ENCODE measurements at places on chromosomes 12 and 14. TPM values are rescaled to one million over a fixed set of nuclear protein-coding genes. Genes with fewer than 3 reads are reported as not detected.

The GLIPR1L2 gene
- total RNA-seq: 1.2 TPM

The PELI2 gene
- total RNA-seq: 15.0 TPM

The LHX5 gene
- not detected for total RNA-seq

The HCAR1 gene
- 0.21 TPM for total RNA-seq

The RFLNA gene
- total RNA-seq: 1.4 TPM

The GPR84 gene
- total RNA-seq: not detected

The C12orf57 gene
- total RNA-seq: 287 TPM

The SP1 gene
- 83.3 TPM for total RNA-seq

DNA sequence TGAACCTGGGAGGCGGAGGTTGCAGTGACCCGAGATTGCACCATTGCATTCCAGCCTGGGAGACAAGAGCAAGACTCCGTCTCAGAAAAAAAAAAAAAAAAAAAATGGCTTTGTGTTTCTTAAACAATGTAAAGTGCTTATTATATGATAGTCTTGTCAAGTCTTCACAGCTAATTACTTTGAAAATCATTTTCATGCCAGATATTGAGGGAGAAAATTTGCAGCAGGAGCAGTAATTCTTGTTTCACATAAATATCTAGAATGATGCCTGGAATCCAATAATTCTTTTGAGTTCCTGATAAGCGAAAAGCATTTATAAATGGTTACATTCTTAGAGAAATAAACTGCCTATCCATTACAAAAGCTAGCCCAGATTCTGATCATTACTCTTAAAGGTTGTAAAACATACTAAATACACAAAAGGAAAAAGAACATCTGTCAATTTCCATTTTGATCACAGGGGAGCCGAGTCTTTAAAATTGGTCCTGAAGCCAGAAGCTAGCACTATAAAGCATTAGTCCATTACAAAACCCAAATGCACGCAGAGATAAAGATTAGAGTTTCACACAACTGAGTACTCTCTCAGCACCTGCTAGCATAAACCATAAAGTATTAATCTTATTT, 50.3 kb downstream of the IFT81 start:
- peaks cover 14% of the 10 kb centered on the region for H3K36me3 ChIP-seq
- H3K27me3 ChIP-seq: no peaks in the 10 kb centered on the region
- no peak overlapping the region for H3K4me3 ChIP-seq
- H3K4me1 ChIP-seq: peaks cover 13% of the 10 kb centered on the region
- no peak overlapping the region for H3K27ac ChIP-seq

GRCh38 chr12:26128168-26128567, 3.3 kb upstream of the BHLHE41 start:
- DNase-seq: no peak
- no peaks in the 10 kb centered on the region for H3K36me3 ChIP-seq
- peaks cover 45% of the 10 kb centered on the region for H3K27me3 ChIP-seq

DNA sequence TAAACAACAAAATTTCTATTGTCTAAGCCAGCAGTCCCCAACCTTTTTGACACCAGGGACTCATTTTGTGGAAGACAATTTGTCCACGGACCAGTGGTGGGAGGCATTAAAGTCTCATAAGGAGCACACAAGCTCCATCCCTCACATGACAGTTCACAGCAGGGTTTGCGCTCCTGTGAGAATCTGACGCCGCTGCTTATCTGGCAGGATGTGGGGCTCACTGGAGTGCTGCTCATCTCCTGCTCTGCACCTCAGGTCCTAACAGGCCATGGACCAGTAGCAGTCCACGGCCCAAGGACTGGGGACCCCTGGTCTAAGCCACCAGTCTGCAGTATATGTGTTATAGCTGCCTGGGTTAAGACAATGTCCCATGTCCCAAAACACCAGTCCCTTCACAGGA, 27.2 kb downstream of the VCPKMT start:
- DNase-seq: peak; percentile 34
- no peaks in the 10 kb centered on the region for H3K27me3 ChIP-seq
- H3K36me3 ChIP-seq: no peaks in the 10 kb centered on the region

- peak overlapping the region; percentile 84 for H3K27ac ChIP-seq
- no peaks in the 10 kb centered on the region for H3K27me3 ChIP-seq
- peaks cover 28% of the 10 kb centered on the region for H3K36me3 ChIP-seq
- no peak for DNase-seq
- H3K4me1 ChIP-seq: peaks cover 52% of the 10 kb centered on the region
- no peak overlapping the region for H3K4me3 ChIP-seq
Measured at GRCh38 chr14:51666826-51667225, 15.1 kb downstream of the FRMD6 start.

DNA sequence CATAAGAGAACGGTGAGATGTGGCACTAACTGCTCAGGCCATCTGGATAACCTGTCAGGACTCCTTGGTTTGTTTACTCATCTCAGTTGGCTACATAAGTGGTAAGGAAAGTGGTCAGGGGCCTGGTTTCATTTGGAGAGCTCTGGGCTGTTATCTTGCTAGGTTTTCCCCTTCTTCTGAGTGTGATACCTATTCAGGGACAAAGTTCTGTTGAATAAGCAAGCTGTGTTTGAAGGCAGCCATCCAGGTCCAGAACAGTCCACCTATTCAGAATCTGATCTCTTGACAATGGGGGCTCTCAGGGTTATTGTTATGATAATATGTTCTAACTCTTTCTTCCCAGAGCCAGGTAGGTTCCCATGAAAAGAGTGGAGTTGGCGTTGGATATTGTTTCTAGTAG, 194.9 kb downstream of the PAH start:
- H3K4me1 ChIP-seq: peaks cover 8% of the 10 kb centered on the region
- no peak overlapping the region for H3K27ac ChIP-seq
- no peak overlapping the region for H3K4me3 ChIP-seq
- H3K36me3 ChIP-seq: no peaks in the 10 kb centered on the region

- H3K4me1 ChIP-seq: peaks cover 32% of the 10 kb centered on the region
- H3K27me3 ChIP-seq: no peaks in the 10 kb centered on the region
- H3K27ac ChIP-seq: peak overlapping the region; percentile 90
- H3K4me3 ChIP-seq: peak overlapping the region; percentile 95
- no peak for DNase-seq
- peaks cover 8% of the 10 kb centered on the region for H3K36me3 ChIP-seq
Measured at GRCh38 chr12:31958569-31959160, 550 bp upstream of the RESF1 start.

DNA sequence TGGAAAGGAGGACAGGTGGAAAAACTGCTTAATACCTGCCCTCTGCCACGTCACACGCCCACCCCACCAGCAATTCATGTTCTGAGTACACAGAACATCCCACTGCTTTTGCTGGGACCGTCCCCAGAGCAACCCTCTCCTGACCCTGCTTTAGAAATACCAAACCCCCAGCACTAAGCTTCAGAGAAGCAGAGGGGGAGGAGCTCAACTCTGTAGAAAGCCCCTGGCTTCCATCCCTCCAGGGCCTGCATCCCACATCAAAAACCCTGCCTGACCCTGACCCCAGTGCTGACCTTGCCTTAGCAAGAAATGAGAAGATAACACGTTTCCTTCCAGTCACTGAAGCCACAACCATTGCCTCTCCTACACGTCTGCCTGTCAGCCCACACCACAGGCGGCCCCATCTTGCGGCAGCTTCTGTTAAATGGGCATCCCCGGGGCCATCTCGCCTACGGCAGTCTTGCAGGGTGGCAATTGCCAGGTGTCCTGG, 19.7 kb downstream of the VDR start:
- DNase-seq: no peak
- no peaks in the 10 kb centered on the region for H3K36me3 ChIP-seq
- peaks cover 15% of the 10 kb centered on the region for H3K4me1 ChIP-seq
- H3K27ac ChIP-seq: no peak overlapping the region
- no peaks in the 10 kb centered on the region for H3K27me3 ChIP-seq
- no peak overlapping the region for H3K4me3 ChIP-seq

DNA sequence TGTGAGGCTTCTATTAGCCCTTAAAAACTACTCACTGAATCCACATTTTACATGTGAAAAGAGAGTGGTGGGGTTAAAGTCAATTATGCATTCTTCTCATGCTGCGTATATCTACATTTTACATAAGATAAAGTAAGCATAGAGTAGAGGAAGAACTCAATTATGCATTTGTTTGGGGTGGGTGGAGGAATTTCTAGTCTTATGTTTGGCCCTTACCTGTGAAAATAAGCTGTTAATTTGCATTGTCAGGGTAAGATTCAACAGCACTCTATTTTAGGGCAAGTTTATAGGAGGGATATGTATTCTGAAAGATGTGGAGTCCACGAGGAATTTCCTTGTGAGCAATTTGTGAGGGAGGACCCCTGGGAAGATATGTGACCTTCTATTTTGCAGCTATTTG, 30.9 kb upstream of the CAPRIN2 start:
- no peaks in the 10 kb centered on the region for H3K4me1 ChIP-seq
- no peak overlapping the region for H3K27ac ChIP-seq
- no peak for DNase-seq
- no peak overlapping the region for H3K4me3 ChIP-seq
- H3K27me3 ChIP-seq: no peaks in the 10 kb centered on the region

GRCh38 chr12:122849352-122850047, 14.2 kb downstream of the HIP1R start:
- no peak overlapping the region for H3K4me3 ChIP-seq
- peaks cover 2% of the 10 kb centered on the region for H3K36me3 ChIP-seq
- H3K4me1 ChIP-seq: peaks cover 15% of the 10 kb centered on the region
- DNase-seq: no peak

GRCh38 chr14:81120501-81120900, 100.3 kb downstream of the GTF2A1 start:
- H3K4me1 ChIP-seq: no peaks in the 10 kb centered on the region
- no peak for DNase-seq
- no peak overlapping the region for H3K4me3 ChIP-seq
- no peaks in the 10 kb centered on the region for H3K36me3 ChIP-seq

DNA sequence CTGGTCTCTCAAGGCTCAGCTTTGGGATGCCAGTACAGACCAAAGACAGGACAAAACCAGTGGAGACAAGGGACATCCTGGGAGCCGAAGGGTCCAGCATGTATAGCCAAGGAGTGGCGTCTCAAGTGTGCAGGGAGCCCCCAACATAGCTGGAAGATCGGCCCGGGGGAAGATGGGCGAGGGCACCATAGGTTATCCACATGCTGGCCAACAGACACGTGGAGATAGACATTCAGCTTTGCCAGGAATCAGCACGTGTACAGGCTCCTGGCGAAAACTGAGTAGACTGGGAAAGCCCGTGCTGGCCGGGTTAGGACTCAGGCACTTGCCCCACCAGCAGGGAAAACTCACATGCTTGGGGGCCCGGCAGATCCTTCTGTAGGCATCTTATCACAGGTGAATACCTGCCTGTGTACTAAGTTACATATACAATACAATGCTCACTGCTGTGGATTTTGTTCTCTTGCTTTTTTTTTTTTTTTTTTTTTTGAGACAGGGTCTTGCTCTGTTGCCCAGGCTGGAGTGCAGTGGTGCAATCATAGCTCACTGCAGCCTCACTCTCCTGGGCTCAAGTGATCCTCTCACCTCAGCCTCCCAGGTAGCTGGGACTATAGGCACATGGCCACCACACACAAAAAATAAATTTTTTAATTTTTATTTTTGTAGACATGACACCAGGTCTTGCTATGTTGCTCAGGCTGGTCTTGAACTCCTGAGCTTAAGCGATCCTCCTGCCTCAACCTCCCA, 5.6 kb upstream of the ANKRD9 start:
- H3K27ac ChIP-seq: no peak overlapping the region
- no peak for DNase-seq
- H3K27me3 ChIP-seq: no peaks in the 10 kb centered on the region
- H3K4me3 ChIP-seq: no peak overlapping the region

DNA sequence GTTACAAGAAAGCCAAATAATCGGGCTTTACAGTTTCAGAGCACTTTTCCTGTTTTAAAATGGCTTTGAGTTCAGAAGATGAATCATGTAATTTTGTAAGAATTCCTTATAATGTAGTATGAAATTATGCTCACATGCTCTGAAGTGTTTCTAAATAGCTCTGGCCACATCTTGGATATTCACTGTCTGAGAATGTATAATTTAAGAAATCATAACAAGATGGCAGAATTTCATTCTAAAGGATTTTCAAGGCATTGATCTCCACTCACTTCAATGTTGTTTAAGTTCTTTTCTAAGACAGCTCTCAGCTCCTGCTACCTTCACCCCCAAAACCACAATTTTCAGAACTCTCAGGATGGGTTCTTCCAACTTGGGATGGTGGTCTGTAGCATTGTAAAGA, 180.1 kb downstream of the DACT1 start:
- peak overlapping the region; percentile 65 for H3K27ac ChIP-seq
- no peaks in the 10 kb centered on the region for H3K27me3 ChIP-seq
- H3K4me3 ChIP-seq: no peak overlapping the region

DNA sequence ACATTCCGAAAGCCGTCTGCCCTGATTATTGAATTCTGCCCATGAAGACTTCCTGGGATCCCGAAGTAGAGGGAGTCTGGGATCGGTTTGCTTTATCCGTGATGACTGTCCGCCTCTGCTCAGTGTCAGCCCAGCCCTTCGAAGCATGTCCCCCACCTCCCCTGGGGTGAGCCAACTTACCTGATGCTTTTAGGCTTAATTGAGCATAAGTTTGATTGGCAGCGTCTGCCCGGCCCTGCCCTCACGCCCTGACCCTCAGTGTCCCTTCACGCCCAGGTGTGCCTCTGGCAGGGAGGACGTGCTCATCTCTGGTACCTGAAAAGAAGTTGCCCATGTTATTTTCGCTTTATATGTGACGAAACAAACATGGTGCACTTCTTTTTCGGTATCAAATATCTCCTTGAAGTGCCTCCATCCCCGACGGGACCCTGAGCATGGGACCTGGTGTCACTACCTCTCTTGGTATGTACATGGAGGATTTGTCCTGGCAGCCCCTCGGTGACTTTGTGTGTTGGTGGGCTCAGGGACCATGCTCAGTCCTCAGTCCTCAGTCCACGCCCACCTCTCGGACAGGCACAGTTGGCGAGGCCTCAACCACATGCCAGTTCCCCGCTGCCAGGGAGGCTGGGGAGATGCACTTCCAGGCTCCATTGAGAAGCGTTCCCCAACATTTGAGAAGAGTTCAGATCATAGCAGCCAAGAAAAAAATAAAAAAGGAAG, 130.1 kb upstream of the RTL1 start:
- H3K4me1 ChIP-seq: no peaks in the 10 kb centered on the region
- H3K27me3 ChIP-seq: peaks cover 5% of the 10 kb centered on the region
- H3K4me3 ChIP-seq: no peak overlapping the region
- H3K36me3 ChIP-seq: no peaks in the 10 kb centered on the region

GRCh38 chr12:3698218-3698974, 54.5 kb downstream of the CRACR2A start:
- no peak for DNase-seq

DNA sequence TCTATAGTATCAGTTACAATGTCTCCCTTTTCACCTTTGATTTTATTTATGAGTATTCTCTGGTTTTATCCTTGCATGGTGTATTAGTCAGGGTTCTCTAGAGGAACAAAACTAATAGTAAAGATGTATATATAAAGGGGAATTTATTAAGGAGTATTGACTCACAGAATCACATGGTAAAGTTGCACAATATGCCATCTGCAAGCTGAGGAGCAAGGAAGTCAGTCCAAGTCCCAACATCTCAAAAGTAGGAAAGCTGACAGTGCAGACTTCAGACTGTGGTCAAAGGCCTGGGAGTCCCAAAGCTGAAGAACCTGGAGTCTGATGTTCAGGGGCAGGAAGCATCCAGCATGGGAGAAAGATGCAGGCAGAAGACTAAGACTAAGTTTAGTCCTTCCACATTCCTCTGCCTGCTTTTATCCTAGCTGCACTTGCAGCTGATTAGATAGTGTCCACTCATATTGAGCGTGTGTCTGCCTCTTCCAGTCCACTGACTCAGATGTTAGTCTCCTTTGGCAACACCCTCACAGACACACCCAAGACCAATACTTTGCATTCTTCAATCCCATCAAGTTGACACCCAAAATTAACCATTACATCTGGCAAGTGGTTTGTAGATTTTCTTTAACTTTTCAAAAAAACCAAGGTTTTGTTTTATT, 308.0 kb upstream of the LMO3 start:
- no peaks in the 10 kb centered on the region for H3K36me3 ChIP-seq
- H3K4me1 ChIP-seq: no peaks in the 10 kb centered on the region
- H3K27ac ChIP-seq: no peak overlapping the region

Measured in osteocyte (in vitro differentiated cells).